ENCODE measurements at places on chromosomes 5 and 9. TPM values are rescaled to one million over a fixed set of nuclear protein-coding genes. Genes with fewer than 3 reads are reported as not detected.

Gene CTXN3
- not detected for total RNA-seq

Gene HDHD3
- total RNA-seq = 7.3 TPM

Gene SPAAR
- 0.20 TPM for total RNA-seq

Gene IFNA2
- not detected for total RNA-seq

Gene SEC24A
- total RNA-seq = 28.9 TPM

Gene SLC46A2
- total RNA-seq = not detected

Gene MAT2B
- 37.5 TPM for total RNA-seq

Gene FOXD4L5
- not detected for total RNA-seq

Gene DDX4
- not detected for total RNA-seq

Gene HMCN2
- under 0.01 TPM for total RNA-seq

Measured in subcutaneous preadipocyte (primary cell).